ENCODE measurements at places on chromosomes 3 and 15.

- no peak for DNase-seq
Observed at GRCh38 chr3:32937331-32937730, 14.1 kb upstream of the CCR4 start.

- DNase-seq: peak; percentile 8
Observed at GRCh38 chr3:115792206-115792955, 169.1 kb downstream of the GAP43 start.

DNA sequence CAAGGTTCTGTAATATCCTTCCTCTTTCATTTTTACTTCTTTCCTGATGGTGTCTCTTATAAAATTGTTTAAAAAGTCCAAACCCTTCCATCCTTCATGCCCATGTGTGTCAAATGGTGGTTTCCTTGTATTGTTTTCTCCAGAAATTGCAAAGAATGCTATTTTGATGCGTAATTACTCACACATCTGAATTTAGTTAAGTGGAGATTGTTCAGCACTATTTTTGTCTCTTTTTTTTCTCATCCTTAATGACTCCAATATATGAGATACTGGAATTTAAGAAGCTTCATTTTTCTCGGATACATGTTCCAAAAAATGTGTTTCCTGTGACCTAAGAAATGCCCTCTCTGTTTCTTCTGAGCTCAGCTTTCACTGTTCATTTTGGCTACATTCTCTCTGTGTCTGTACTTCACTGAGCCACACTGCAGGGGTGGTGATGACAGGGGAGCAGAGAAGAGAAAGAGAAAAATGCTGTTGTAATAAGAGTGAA is 799.8 kb downstream of the DIPK2A start:
- DNase-seq: no peak

DNA sequence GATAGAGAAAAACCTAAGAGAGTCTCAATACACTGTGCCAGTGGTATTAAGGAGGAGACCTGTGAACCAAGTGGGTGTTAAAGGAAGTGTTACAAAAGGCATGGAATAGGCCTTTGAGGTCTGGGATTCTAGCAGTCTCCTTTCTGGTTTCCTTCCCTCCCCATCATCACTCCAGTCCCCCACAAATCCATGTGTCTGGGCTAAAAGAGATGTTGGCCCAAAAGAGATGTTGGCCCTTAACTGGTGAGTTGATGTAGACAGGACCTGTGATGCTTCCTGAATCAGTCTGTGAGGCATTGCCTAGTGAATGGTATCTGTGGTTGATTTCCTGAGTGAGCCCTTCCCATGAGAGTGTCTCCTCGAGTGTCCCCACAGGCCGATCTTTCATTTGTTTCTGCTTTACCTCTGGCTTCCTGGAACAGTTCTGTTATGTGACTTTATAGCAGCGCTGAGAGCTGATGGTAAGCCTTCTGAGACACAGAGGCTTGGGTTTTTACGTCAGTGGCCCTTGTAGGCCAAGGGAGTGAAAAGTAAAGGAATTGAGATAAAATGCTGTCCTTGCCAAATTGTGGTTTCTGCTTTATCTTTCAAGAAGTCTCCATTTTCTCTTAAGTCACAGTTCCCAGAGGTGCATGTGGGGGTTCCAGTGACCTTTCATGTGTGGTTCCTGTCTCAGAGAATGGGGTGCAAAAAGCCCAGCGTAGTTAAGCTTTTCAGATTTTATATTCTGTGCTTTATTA is 87.8 kb downstream of the KLHL25 start:
- peak; percentile 51 for DNase-seq

DNA sequence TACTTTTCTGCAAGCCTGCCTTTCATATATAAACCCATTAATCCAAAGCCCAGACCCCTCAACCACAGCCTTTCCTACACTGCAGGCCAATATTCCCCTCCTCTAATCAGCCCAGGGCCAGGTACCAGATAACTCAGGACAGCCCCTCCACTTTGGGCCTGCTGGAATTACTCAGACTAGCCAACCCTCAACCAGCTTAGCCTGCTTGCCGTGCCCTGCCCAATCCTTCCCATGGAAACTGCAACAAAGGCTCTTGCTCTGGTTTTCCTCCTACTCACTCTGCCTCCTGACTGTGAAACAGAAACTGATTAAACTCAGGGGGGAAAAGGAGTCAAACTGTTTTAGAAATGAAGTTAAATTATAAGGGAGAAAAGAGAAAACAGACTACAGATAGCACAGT is 248.1 kb downstream of the KLF13 start:
- DNase-seq: no peak
